A549 treated with Hydrocortisone at 1 μM for 4 hours (cell line): ENCODE measurements at places on chromosomes 4 and X. TPM values are rescaled to one million over a fixed set of nuclear protein-coding genes. Genes with fewer than 3 reads are reported as not detected.

Gene SPATA4
- total RNA-seq = 0.13 to 0.29 TPM (median 0.22 TPM) in 5 replicates

Gene SH2D1A
- total RNA-seq = not detected in 5 replicates

Gene TMEM192
- total RNA-seq = 7.3 to 11.0 TPM (median 8.0 TPM) in 5 replicates

Gene RNF150
- 0.25 to 0.38 TPM (median 0.32 TPM) in 5 replicates for total RNA-seq

Gene CFP
- 0.17 to 0.89 TPM (median 0.64 TPM) in 5 replicates for total RNA-seq

Gene IL21
- not detected in 5 replicates for total RNA-seq

Gene GCNA
- 1.5 to 2.0 TPM (median 1.9 TPM) in 5 replicates for total RNA-seq

Gene DHX15
- total RNA-seq = 92.2 to 119 TPM (median 98.4 TPM) in 5 replicates

Gene PPARGC1A
- total RNA-seq = 0.02 to 0.12 TPM (median 0.03 TPM) in 5 replicates

Gene ABHD18
- 2.9 to 3.8 TPM (median 3.3 TPM) in 5 replicates for total RNA-seq

Gene GLRA2
- not detected in 5 replicates for total RNA-seq

Gene APELA
- total RNA-seq = not detected in 5 replicates

Gene NPY2R
- total RNA-seq = not detected in 5 replicates

Gene UGT8
- 0.06 to 0.24 TPM (median 0.12 TPM) in 5 replicates for total RNA-seq

Gene SULT1E1
- not detected in 5 replicates for total RNA-seq

Gene DCAF12L1
- not detected in 5 replicates for total RNA-seq

Gene PHKA1
- 25.5 to 33.2 TPM (median 29.5 TPM) in 5 replicates for total RNA-seq

Gene MTNR1A
- 0.33 to 0.60 TPM (median 0.43 TPM) in 5 replicates for total RNA-seq

Gene YTHDC1
- total RNA-seq = 30.4 to 44.0 TPM (median 32.9 TPM) in 5 replicates

Gene MMRN1
- not detected in 5 replicates for total RNA-seq

Gene PDK3
- 4.9 to 5.3 TPM (median 5.1 TPM) in 5 replicates for total RNA-seq

Gene OTUD5
- 59.0 to 65.6 TPM (median 62.0 TPM) in 5 replicates for total RNA-seq

Gene ABLIM2
- total RNA-seq = 4.9 to 8.3 TPM (median 6.4 TPM) in 5 replicates

Gene FRG2
- total RNA-seq = 0.07 to 0.08 TPM in 2 of 5 replicates, not detected in the others

Gene KIAA1210
- total RNA-seq = 0.01 to 0.02 TPM in 2 of 5 replicates, not detected in the others

Gene GPR34
- total RNA-seq = 0.09 to 0.11 TPM (median 0.09 TPM) in 3 of 5 replicates, not detected in the others

Gene FAM184B
- 0.02 to 0.05 TPM (median 0.02 TPM) in 5 replicates for total RNA-seq

Gene RBMXL3
- total RNA-seq = not detected in 5 replicates

Gene PRICKLE3
- total RNA-seq = 13.5 to 17.3 TPM (median 15.7 TPM) in 5 replicates

Gene DCAF4L1
- total RNA-seq = 0.08 to 0.14 TPM (median 0.10 TPM) in 5 replicates

Gene HNRNPH2
- total RNA-seq = 51.9 to 76.0 TPM (median 56.2 TPM) in 5 replicates

Gene SLC6A14
- total RNA-seq = not detected in 5 replicates

Gene TRPC5OS
- total RNA-seq = not detected in 5 replicates

Gene TCEAL6
- not detected in 5 replicates for total RNA-seq

Gene TRPC3
- 0.08 to 0.12 TPM (median 0.10 TPM) in 3 of 5 replicates, not detected in the others for total RNA-seq

Gene SPANXN4
- not detected in 5 replicates for total RNA-seq

Gene MMAA
- 1.0 to 1.8 TPM (median 1.3 TPM) in 5 replicates for total RNA-seq
